Fibroblast of skin of right quadriceps (primary cell): ENCODE measurements at places on chromosomes 7 and 10.
A peak's percentile ranks its signal among the peaks of the same experiment; 100 is the strongest.

- peak; percentile 66 for DNase-seq
These were observed 191.6 kb downstream of the BICC1 start for GRCh38 chr10:58704226-58704625.

DNA sequence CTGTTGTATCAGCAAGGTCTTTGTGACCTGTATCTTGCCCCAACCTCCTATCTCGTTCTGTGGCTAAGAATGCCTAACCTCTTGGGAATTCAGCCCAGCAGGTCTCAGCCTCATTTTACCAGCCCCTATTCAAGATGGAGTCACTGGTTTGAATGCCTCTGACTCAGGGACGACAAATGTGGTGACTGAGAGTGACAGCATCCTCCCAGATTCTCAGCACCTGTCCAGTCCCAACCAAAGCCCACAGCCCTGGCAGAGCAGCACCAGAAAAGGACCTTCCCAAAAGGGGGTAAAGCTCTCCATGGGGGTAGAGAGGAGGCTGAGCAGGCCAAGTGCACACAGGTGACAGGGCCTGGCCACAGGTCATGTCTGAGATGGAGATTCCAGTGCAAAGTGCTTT is 35.4 kb upstream of the GPAM start:
- DNase-seq = no peak

DNA sequence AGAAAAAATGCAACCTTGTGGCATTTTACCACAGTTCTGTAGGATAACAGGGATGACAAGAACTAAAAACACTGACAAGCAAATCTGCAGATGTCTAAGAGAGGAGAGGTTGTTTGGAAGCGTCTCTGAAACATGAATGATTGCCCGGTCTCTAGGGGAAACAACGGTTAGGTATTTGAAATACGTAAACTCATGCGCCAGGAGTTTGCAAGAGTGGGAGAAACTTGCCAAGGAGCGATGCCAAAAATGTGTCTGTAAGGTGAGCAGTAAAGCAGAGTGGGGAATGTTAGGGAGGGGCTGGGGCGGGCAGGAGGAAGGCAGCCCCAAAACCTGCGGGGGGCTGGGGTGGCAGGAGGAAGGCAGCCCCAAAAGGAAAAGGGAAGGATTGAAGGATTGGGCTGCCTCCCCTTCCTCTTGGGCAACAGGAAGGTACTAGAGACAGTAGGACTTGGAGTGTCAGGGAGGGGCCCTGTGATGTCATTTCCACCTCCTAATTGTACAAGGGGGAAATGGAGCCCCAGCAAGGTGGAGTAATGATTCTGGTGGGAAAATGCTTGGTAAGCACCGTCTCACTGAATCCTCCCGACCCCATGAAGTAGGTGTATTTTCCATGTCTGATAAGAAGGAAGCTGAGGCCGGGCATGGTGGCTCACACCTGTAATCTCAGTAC is 33.2 kb upstream of the PLEKHA1 start:
- DNase-seq = peak; percentile 39

DNA sequence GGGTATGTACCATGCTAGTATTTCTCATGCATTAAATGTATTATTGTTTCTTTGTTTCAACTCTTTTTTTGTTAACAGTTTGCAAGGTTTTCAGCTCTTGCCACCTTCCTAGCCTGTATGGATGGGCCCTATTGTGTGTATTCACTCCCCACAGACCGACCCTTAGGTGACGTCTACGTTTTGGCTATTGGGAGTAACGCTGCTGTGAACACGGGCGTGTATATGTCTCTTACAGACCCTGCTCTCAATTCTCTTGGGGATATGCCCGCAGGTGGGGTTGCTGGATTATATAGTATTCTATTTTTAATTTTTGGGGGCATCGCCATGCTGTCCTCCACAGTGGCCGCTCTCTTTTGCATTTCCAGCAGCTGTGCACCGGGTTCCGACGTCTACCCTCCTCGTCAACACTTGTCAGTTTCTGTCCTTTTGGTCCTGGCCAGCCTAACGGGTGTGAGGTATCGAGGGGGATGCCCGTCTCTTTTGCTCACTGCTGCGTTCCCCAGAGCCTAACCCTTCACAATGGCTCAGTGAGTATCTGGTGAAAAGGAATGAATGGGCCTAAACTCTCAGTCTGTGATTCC is 64.1 kb upstream of the GNA12 start:
- DNase-seq = no peak

DNA sequence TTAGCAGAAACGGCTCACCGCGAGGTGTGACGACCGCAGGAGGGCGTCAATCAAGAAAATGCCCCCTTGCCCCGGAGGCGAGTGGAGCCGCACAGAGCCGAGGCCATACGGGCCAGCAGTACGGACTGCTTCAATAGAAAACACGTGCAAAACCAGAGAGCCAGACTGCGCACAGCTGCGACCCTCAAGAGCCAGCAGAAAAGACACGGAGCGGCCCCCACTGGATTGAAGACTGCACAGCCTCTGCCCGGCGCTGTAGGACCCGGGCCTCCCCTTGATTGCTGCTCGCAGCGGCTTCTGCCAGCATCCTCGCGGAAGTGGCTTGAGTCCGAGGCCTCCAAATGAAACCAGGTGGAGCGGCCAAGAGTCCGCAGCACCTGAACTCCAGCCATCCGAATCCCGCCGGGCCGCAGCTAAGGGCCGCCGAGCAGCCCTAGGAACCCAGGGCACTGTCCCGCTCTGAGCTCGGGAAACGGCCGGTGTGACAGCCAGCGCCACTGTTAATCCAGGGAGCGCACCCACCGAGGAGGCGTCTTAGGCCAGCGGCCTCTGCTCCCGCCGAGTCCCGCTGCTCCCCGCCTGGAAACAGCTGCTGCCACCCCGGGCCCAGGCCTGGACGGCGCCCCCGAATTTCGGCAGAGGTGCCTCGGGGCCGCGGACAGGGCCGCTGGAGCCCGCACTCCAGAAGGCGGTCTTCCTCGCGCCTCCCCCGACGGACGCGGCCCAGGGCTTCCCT is 660 bp upstream of the HHEX start:
- no peak for DNase-seq

GRCh38 chr7:155961241-155962190 is 149.3 kb upstream of the SHH start:
- peak; percentile 10 for DNase-seq

- DNase-seq = no peak
These were observed 17.1 kb upstream of the TSPAN15 start for GRCh38 chr10:69434169-69434568.

- DNase-seq = no peak
These were observed 644 bp downstream of the PPP1R35 start for GRCh38 chr7:100435401-100436304.

DNA sequence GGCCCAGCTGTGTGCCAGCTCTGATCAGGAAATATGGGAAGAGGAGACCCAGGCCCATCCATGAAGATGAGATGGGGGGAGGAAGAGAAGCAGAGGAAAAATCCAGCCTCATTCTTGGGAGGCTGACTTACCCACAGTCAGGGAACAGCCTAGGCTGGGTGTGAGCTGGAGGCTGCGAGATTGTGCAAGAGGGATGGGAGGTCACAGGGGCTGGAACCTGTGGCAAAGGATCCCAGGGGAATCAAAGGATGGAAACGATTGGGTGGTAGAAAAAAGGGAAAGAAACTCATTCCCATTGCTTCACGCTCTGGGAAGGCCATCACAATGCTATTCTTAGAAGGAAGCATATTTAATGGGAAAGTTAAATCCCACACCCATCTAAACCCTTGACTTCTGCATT is 26.7 kb upstream of the CRHR2 start:
- DNase-seq = peak; percentile 10

DNA sequence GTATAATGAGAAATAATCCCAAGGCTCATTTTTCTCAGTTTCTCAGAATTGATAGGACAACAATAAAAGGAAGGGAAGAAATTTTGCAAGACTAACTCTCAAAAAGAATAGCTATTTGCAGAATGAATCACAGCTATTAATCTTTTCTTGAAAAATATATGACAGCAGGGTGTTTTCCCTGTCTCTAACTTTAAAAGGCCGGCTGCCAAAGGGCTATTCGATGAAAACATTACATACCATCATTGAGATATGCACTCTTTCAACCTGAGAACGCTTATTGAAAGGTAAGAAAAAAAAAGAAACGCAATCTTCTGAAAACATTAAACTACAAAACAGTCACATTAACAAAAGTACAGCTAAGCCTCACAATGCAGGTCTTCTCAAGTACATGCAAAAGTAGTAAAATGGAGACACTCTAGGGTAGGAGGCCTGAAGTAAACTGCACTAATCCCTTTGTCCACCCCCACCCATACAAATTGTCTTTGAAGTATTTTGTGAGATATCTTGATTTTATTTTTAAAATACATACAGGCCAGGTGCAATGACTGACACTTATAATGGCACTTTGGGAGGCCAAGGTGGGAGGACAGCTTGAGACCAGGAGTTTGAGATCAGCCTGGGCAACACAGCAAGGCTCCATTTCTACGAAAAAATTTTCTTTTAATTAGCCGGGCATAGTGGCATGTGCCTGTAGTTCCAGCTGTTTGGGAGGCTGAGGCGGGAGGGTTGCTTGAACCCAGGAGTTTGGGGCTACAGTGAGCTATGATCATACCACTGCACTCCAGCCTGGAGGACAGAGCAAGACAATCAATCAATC is 83.0 kb downstream of the PARD3 start:
- peak; percentile 77 for DNase-seq

- DNase-seq = peak; percentile 49
These were observed 112.2 kb downstream of the LARP4B start for GRCh38 chr10:819326-819725.

DNA sequence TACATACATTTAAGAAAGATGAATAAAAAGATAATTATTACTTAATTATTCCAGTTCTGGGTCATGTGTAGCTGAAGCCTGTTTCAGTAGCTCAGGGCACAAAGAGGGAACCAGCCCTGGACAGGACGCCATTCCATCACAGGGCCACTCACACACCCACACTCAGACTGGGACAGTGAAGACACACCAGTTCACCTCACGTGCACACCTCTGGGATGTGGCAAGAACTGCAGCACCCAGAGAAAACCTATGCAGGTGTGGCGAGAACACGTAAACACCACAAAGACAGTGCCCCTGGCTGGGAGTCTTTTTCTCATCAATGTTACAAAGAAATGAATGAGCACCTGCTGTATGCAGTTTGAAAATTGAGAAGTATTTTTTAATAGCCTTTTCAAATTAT is 1.6 kb upstream of the IDI1 start:
- DNase-seq = no peak

- DNase-seq = no peak
These were observed 174.7 kb downstream of the GNAI1 start for GRCh38 chr7:80309377-80309776.

DNA sequence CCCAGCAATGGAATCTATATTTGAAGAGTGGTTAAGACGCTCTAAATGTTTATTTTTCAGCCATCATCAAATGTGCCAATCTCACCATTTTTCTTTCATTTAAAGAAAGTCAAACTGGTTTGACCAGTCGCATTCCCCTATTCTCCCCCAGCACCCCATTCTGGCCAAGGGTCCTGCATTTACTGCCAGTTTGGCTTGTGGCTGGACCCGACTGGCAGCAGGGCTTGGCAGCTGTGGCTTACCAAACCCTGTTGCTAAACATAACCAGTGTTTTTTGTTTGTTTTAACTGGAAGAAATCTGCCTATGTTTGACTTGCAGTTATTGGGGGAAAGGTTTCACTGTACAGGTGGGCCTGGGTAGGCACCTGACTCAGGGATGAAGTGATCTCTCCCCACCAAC is 116.3 kb downstream of the CYP26A1 start:
- DNase-seq = no peak

DNA sequence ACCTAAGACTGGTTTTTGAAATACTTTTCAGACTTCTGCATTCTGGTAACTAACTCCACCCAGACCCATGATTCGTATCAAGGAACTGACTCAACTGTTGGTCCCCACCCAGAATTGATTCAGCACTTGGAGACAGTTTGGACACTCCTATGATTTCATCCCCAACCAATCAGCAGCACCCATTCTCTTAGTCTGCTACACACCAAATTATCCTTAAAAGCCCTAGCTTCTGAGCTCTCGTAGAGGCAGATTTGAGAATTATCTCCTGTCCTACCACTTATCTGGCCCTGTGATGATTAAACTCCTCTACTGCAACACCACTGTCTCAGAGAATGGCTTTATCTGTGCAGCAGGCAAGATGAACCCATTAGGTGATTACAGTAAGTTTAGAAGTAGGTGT is 7.7 kb upstream of the GSTO1 start:
- peak; percentile 28 for DNase-seq

GRCh38 chr10:21265622-21266021 is 259.9 kb downstream of the SKIDA1 start:
- DNase-seq = peak; percentile 58

- no peak for DNase-seq
These were observed 60.0 kb downstream of the MYOF start for GRCh38 chr10:93422118-93422517.

GRCh38 chr7:52355053-52355452 is 680.4 kb upstream of the POM121L12 start:
- DNase-seq = no peak

GRCh38 chr10:70478191-70479164 is at the start of gene PALD1:
Gene PALD1 (plus strand): TSS chr10:70478767. CDS start chr10:70525952, 47,185 bp downstream.
- peak; percentile 48 for DNase-seq

DNA sequence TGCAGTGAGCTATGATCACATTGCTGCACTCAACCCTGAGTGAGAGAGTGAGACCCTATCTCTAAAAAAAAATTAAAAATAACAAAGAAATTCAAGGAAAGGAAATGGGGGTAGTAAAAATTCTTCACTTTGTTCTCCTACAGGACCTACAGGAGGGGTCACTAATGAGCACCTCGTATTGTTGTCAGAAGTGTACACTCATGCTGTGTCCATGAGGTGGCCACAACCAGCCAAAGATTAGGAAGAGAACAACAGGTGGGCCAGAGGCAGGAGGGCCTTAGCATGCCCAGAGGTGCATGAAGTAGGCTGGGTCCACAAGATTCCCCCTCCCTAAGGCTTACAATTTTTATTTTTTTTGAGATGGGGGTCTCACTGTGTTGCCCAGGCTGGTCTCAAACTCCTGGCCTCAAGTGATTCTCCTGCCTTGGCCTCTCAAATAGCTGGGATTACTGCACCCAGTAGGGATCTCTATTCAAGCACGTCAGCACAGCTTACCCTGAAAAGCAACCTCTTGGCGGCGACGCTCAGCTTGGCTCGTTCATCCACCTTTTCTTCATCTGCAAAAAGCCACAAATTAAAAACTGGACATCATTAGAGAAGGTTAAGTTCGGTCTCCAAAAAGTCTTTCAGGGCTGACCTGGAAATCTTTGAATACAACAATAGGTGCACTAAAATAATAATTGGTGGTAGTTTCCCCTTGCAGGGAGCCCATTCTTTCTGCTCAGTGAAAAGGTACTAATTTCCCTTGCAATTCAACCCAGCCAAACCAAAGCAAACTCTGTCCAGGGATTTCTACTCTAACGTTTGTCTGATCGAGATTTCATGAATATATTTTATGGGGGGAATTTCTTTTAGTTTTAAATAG is 104.4 kb downstream of the SVIL start:
- no peak for DNase-seq
